HL-60 (cell line): ENCODE measurements at places on chromosomes 3 and 15.

DNA sequence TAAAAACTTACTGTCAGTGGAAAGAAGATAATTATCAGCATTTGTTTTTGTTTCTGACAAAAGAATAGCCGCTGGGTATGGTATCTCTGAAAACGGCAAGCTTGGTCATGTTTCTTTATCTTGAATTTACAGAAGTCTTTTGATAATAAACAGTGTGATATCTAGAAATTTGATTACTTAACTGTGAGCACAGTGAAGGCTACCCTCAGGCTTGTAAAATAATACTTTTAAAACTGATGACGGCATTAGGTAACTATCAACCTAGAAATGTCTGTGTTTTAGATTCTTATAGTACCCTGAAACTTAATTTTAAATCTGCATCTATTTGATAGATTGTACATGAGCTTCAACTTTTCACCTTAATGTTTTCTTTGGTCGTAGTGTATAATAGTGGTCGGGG lies 43.4 kb downstream of the NSUN3 start:
- DNase-seq, result no peak

GRCh38 chr15:64151727-64152506 lies at the start of gene SNX22:
TSS of gene SNX22 (plus strand) at chr15:64151731. CDS start at chr15:64151776, 45 bp downstream.
- DNase-seq, result no peak

GRCh38 chr3:178567611-178568010 lies 31.4 kb downstream of the KCNMB2 start:
- DNase-seq, result no peak

GRCh38 chr3:24119321-24119751 lies 174.2 kb downstream of the NR1D2 start:
- DNase-seq, result no peak

DNA sequence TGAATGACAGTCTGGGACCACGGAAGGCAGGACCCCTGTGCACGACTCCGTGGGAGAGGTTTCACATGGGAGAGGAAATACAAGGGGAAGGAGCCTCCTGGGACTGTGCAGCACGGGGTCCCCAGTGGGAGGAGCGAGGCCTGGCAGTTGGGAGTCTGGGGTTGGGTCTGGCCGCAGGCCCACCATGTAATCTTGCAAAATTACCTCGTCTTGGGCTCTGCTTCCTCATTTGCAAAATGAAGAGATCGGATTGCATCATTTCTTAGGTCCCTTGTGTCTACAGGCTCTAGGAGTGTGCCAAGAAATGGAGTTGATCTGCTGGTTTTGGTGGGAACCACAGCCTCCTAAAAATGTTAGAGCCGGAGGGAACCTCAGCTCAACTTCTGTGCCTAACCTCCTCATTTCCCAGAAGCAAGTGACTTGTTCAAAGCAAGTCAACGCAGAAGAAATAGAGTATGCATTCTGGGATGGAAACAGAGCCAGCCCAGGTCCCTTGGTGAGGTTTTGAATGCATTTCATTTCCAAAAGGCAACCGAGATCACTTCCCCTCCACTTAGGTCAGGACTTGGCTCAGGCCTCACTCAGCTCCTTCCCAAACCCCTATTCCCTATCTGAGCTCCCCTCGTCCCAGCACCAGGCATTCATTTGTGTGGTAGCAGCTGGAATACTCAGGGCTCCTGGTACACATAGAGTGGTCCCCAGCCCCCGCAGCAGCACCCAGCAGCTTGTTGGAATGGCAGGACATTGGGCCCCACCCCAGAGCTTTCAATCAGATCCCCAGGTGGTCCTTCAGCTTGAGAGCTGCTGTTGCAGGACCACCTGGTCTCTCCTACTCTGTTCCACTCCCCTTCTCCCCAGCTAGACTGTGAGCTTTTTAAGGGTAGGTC lies 267.7 kb downstream of the XXYLT1 start:
- DNase-seq, result peak; percentile 96

DNA sequence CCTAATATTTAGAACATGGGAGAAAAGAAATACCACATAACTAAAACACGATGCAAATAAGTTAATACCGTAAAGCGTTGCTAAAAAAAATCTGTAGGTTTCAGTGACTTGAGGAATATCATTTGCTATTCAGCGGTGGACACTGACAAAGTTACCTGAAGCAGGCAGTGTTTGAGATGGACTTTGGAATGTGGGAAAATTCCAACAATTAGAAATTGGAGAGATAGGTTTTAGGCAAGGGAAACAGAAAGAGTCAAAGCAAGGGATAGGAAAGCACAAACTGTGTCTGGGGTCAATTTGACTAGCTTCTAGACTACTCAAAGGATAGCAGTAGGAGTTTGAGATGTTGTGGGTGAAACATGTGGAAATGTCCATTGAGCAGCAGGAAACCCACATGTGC lies 173.0 kb downstream of the TIGIT start:
- DNase-seq, result no peak

DNA sequence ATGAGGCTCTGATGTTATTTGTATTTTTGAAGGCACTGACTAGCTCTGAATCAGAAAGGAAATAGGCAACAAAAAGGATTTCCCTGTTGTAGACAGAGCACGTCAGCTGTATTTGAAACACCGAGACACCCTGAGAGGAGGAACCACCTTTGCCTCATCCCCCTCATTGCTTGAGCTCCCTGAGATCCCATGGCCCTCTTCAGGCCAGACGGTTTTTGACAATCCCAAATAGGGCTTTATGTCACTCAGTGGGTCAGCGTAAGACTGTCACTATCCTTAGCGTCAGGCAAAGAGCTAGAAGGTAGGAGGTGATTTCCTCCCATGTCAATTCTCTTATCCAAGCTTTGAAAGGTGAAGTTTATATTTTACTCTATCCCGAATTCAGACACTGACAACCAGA lies 254.3 kb downstream of the ZNF621 start:
- DNase-seq, result no peak

DNA sequence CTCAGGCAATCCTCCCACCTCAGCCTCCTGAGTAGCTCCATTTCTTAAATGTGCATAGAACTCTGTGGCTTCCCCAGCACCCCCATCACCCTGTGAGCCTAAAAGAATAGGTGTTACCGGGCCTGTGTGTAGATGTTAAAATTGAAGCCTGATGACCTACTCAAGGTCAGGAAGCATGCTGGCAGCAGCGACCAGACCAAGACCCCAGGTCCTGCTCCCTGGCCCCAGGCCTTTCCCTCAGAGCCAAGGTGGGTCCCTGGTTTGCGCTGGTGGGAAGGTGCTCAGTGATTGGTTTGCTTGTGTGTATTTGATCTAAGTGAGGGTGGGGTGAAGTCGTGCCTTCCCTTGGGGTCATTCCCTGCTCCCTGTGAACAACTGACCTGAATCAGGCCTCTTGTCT lies 18.4 kb upstream of the CRABP1 start:
- no peak for DNase-seq

GRCh38 chr3:180175572-180175971 lies 138.8 kb upstream of the PEX5L start:
- DNase-seq, result no peak

GRCh38 chr3:49295489-49296058 lies 18.5 kb upstream of the C3orf62 start:
- DNase-seq, result no peak
